Skin of body (tissue), 3 donors: ENCODE measurements at places on chromosomes 11 and 22. TPM values are rescaled to one million over a fixed set of nuclear protein-coding genes. Genes with fewer than 3 reads are reported as not detected.

Gene MYEOV
- 4.2 TPM for total RNA-seq

Gene LRFN4
- 5.5 TPM for total RNA-seq

Gene TBX1
- 4.8 TPM for total RNA-seq

Gene CASP4
- total RNA-seq, result 70.0 TPM

Gene CFAP300
- total RNA-seq, result 4.6 TPM

Gene RFPL1
- not detected for total RNA-seq

Gene DSCAML1
- 0.89 TPM for total RNA-seq

Gene IFITM10
- 0.99 TPM for total RNA-seq

Gene C11orf91
- not detected for total RNA-seq

Gene TENM4
- 27.2 TPM for total RNA-seq

Gene OR10D3
- not detected for total RNA-seq
